ENCODE measurements at places on chromosomes 12 and 14.

DNA sequence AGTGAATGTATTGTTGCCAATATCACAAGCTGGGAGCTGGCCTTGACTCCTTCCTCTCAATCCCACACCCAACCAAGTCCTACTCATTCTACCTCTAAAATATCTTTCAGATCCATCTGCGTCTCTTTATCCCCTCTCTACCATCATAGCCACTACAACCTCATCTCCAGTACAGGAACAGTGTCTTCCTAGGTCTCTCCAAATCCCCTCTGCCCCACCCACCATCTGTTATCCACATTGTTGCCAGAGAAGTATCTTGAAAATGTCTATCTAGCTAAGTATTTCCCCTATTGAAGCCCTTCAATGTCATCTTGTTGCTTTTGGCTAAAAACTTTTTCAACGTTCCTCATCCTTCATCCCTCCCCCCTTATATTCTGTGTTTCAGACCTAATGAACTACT lies 244.7 kb downstream of the C12orf75 start:
- no peak for DNase-seq

DNA sequence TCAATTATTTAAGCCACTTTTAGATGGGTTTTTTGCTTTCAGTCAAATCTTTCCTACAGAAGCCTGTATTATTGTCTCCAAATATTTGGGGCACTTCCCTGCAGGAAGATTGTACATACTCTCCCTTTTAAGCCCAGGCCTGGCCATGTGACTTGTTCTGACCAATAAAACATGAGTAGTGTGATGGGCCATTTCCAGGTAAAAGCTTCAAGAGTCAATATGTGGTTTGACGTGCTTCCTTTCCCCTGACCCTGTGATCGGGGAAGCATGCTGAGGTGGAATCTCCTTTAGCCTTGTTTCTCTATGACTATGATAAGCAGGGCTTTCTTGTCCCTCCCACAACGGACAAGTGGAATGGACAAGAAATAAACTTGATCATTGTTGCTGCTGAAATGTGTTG lies 14.2 kb upstream of the NIN start:
- no peak for DNase-seq

GRCh38 chr12:6925540-6926279 lies 2.0 kb upstream of the ATN1 start:
- DNase-seq, result peak; percentile 53

GRCh38 chr12:3313066-3313465 lies 177.9 kb upstream of the PRMT8 start:
- DNase-seq, result no peak

- no peak for DNase-seq
Measured at GRCh38 chr12:97375310-97375709, 87.3 kb upstream of the RMST start.

- DNase-seq, result no peak
Measured at GRCh38 chr12:62834406-62834805, 100.5 kb downstream of the PPM1H start.

DNA sequence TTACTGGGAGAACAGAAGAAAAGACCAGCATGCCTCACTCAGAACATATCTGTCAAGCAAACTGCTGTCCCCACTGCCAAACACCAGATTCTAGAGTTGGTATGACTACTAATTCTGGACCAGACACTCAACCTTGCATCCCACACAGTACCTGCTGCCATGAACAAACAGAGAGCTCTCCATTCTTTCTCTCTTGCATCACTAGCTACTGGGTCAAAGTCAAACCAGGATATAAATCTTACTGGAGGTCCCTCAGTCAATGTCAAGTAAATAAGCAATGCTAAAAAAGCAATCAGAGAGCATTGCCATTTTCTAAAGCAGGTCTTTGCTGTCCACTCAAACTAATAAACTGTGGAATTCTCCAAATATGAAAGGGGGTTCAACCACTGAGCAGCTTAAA lies 452.4 kb upstream of the SEL1L start:
- DNase-seq, result no peak

- DNase-seq, result no peak
Measured at GRCh38 chr14:20470603-20470901, 1.3 kb downstream of the PNP start.

DNA sequence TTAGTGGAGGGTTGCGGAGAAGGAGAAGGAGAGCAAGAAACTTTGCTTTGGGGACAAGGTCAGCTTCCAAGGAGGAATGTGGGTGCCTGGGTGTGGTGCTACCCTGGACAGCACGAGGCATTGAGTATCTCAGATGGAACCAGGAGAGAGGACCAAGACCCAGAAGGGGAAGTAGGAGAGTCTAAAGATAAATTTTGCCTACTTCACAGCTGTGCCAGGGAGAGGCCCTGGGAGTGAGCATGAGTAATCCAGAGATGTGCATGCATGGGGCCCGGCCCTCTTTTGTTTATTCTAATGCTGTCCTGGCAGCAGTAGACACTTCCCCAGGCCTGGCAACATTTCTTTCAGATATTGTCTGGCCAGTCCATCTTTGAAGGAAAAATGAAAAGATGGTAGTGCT lies 49.5 kb upstream of the GNPNAT1 start:
- DNase-seq, result no peak

- DNase-seq, result no peak
Measured at GRCh38 chr12:116123451-116124258, 153.8 kb downstream of the MED13L start.

- no peak for DNase-seq
Measured at GRCh38 chr14:63654346-63654745, 12.7 kb upstream of the WDR89 start.

DNA sequence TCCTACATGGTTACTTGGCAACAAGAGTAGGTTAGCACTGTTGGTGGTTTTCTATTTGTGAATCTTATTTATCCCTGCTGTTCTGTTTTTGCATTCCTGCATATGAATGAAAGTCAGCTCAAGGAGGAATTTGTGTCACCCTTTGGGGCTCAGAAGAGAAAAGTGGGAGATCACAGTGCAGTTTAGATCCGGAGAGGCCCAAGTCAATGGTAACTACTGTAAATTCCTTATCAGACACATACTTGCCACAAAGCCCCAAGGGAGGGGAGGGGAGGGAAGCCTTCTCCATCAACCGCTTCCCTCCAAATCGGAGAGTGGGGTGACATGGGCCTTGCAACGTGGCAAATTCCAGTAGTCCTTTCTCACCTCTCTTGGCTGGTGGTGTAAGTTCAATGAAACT lies 15.0 kb downstream of the GSG1 start:
- no peak for DNase-seq

DNA sequence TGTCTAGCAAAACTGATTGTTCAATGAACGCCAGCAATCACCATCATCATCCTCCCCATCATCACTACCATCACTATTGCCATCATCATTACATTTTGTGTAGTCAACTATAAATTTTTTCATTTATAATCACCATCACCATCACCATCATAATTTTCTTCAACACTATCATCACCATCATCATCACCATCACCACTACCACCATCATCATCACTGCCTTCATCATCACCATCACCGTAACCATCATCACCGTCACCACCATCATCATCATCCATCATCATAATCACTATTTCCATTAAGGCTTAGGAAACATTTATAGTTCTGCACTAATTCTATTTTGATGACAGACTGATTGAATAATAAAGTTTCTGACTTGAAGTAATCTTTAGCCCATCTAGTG lies 434.8 kb upstream of the TMEM132C start:
- DNase-seq, result no peak

DNA sequence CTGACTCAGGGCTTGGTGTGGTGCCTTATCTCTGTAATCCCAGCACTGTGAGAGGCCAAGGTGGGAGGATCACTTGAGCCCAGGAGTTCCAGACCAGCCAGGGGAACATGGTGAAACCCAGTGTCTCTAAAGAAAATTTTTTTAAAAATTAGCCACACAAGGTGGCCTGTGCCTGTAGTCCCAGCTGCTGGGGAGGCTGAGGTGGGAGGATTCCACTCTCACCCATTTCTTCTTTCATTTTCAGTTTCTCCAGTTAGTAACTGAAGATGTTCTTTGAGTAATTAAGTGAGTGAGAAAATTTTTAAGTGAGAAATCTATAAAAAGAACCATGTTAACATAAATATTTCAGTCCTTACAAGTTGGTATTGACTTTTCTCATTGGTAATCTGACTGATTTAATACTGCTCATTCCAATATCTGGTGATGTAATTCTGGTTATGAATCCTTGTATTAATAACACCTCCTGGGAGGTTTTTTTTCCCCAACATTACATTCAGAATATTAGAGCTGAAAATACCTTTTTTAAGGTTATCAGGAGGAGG lies 6.1 kb downstream of the METTL3 start:
- DNase-seq, result no peak

GRCh38 chr14:90384543-90384911 lies 12.3 kb upstream of the CALM1 start:
- no peak for DNase-seq

GRCh38 chr12:7219599-7220243 lies 30.2 kb downstream of the PEX5 start:
- peak; percentile 73 for DNase-seq

All from endothelial cell (in vitro differentiated cells).